ENCODE measurements at places on chromosomes 2 and 18.

- no peak for DNase-seq
Measured at GRCh38 chr2:240810199-240810598, 9.8 kb downstream of the KIF1A start.

DNA sequence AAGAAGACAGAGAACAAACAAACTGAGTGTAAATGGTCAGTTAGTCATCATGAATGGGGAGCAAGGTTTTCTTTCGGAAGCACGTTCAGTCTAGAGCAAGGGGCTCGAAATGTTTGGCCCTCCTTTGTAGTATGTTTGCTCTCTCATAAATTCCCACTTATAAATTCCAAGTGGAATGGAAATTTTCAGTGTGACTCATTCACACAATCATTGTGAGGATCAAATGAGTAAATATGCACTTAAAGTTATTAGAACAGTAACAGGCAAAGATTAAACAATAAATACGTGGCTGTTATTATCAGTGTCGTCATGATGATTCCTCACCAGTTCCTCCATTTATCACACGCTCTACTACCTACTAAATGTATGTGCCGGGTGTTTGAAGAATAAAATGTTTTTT lies 10.5 kb downstream of the CNGA3 start:
- DNase-seq, result no peak

DNA sequence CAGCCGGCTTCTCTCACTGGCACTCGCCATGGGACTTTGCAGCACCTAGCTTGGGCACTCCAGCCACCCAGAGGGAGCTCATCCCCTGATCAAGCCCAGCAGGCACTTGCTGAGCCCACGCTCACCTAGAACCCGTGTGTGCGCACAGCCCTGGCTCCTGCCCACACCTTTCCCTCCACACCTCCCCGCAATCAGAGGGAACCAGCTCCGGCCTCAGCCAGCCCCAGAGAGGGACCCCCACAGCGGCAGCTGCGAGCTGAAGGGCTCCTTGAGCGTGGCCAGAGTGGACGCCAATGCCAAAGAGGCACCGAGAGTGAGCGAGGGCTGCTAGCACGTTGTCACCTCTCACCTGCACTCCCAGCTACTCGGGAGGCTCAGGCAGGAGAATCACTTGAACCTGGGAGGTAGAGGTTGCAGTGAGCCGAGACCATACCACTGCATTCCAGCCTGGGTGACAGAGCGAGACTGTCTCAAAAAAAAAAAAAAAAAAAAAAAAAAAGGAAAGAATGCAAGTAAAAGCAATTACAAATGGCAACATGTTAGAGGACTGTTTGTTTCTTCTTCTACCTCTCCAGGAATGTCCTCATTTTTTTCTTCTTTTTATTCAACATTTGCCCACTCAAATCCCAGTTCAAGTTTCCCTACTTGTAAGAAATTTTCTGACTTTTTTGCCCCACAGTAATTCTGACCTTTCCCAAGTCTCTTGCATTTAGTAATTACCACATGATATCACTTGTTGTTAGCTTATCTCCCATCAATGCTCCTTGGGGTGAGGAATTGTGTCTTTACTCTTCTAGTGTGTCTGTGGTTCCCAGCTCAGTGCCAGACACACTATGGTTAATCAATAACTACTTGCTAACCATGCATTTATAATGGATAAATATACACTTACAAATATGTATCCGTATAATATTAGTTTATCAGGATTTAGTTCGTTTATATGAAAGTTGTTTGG lies 40.6 kb upstream of the ST3GAL5 start:
- no peak for DNase-seq

DNA sequence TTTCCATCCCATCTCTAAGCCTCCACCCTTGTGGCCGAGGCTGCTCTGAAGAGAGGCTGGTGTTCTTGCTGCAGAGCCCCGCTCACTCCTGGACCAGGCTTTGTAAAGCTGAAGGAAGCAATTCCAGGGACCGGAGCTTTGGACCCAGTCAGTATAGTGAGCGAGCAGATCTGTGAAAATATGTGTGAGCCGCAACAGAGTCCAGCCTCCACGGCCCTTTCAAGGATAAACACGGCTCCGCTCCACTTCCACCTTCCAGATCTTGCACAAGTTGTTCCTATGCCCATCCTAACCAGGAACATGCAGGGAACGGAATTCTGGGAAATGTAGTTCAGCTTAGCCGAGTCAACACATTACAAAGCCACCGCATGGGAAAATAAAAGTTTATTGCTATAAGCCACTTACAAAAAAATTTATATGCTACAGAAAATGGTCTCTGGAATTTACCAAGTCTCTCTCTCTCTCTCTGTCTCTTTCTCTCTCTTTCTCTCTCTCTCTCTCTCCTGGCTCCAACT lies 151.7 kb upstream of the ZNF521 start:
- no peak for DNase-seq

DNA sequence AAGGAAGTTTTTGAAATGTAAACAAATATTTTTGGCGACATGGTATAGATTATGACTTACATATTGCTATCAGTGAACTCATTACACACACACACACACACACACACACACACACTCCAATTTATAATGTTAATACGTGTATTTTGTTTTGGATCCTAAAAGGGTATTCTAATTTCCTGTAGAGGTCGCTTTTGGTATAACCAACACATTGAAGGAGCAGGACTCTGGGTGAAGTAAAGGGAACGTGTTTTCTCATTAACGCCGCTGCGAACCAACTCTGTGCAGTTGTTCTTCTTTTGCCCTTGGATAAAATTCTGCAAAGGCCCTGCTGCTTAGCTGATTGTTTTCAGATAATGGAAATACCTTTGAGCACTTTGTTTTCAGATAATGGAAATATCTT lies 190.4 kb downstream of the PMAIP1 start:
- no peak for DNase-seq

DNA sequence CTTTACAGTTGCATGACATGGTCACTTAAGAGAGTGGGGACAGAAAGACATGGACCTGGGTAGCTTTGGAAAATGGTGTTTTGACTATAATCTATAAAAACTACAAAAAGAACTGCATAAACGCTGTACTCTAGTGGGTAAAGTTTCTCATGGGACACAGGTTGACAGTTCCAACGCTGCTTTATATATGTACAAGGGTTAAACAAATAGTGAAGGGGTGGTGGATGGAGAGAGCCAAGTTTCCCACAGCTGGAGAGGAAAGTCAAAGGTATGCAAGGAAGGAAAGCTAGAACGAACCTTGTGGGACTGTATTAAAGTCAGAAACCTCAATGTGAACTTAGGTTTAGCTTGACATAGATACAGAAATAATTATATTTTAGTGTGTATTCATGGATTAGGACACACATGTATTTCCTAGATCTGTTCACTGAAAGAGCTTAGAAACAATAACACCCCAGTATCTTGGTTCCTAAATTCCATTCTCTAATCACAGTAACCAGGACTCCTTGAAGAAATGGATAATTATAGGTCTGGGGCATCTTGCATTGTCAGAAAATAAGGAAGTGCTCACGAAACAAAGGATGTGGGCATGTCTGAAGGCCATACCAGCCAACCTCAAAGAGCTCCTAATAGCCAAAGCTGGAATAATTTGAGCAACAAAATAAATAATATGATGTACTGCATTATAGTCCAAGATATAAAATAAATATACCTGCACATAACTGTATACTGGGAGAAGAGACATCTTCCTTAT lies 28.8 kb downstream of the TANC1 start:
- no peak for DNase-seq

- DNase-seq, result no peak
Measured at GRCh38 chr2:73176205-73176880, 26.0 kb upstream of the NOTO start.

GRCh38 chr2:54480025-54480424 lies 23.9 kb downstream of the SPTBN1 start:
- DNase-seq, result no peak

DNA sequence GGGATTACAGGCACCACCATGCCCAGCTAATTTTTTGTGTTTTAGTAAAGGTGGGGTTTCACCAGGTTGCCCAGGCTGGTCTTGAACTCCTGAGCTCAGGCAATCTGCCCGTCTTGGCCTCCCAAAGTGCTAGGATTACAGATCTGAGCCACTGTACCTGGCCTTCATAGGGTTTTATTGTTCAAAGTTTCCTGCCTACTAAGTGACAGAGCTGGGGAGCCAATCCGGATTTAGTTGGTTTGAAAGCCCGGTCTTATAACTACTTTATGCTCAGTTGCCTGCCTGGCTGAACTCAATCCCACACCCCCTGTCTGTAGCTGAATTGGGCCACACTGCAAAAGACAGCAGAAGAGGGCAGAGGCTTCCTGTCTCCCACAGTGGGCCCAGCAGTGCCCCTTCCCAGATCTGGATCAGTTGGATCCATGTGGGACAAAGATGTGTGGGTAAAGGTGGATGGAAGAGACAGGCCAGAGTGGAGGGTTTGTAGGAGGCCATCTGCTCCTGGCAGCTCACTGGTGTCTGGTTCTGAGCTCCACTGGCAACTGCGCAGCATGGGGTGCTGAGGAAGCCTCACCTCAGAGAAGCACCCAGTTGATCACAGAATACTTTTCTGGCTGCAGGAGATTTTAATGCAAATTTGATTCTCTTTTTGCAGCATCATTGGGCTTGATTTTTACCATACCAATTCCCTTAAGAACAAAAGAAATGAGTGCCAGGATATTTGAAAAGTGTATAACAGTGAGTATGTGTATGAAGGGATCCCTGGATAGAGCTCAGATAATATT lies 144.9 kb downstream of the DDX1 start:
- no peak for DNase-seq

DNA sequence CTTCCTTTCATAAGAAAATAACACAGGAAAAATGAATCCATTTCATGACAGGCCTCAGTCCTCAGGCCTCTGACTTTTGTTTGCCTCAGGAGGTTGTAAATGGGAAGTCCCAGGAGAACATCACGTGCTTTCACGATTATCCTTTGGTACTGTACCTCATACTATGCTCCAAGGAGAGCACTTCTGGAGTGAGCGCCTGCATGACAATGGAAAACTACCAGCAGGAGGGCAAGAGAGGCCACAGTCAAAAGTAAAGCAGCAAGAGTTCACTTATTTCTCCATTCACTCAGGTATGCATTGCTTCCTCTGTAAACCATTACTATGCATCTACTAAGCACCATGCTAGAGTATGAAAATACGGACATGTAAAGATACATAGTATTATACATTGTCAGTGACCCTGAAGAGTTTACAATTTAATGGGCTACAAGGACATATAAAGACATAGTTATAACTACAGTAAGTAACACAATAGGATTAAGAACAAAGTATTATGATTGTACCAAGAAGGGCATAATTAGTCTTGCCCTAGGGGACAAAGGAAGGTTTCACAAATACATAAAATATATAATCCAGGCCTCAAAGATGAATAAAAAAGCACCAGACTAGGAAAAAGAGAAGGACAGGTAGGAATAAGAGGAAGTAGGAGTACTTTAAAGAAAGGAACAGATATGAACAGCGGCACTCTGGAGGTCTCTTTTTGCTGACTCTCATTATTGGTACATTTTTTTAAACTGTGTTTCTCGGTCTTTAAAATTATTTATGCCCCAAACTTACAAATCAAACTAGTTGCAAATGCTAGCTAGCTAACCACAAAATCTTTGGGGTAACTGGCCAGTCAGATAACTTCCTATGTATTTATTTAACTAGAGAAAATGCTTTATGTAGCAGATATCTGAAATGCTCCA lies 806.7 kb downstream of the NRXN1 start:
- no peak for DNase-seq

DNA sequence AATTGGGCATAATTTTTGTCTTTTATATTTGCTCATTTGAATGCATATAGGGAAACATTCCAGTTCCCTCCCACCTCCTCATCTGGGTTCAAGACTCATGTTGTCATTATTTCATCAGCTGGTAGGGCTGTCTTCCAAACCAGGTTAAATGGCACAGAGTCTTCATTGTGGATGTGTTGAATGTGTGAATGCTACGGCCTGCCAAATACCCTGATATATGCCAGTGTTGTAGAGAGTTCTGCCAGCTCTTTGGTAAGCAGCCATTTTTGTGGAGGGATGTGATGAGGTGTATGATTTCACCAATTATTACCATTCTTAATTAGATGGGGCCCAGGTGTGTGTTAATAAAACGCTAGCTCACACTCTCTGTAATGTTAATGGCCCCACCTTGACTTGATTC lies 121.7 kb downstream of the LYPD6B start:
- DNase-seq, result no peak
